ENCODE measurements at places on chromosomes 16 and 17.
A peak's percentile ranks its signal among the peaks of the same experiment; 100 is the strongest.

DNA sequence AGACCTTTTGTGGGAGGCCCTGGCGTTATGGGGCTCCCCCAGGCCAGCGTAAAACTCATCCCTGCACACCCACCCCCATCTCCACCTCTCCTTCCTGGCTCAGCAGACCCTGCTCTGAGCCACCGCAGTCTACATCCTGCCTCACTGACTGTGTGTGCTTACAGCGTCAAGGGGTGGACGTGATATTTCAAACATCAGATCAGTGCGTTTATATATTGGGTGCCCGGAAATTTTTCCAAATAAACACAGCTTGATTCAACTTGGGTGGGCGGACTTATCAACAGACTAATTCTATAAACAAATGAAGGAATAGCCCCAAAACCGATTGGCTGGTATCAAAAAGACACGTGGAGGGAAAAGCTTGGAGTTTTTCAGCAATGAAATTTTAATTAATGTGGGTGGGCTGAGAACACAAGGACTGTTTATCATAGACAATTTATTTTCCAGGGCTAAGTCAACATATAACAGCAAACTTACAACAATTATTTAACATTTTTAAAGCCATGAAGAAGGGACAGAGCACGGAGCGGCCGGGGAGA is at the start of gene FOXL1:
Gene FOXL1, plus strand, starts transcription at position 489 of the 539 bp plus-strand sequence. CDS start 175 bp downstream, outside the sequence.
- DNase-seq: no peak

DNA sequence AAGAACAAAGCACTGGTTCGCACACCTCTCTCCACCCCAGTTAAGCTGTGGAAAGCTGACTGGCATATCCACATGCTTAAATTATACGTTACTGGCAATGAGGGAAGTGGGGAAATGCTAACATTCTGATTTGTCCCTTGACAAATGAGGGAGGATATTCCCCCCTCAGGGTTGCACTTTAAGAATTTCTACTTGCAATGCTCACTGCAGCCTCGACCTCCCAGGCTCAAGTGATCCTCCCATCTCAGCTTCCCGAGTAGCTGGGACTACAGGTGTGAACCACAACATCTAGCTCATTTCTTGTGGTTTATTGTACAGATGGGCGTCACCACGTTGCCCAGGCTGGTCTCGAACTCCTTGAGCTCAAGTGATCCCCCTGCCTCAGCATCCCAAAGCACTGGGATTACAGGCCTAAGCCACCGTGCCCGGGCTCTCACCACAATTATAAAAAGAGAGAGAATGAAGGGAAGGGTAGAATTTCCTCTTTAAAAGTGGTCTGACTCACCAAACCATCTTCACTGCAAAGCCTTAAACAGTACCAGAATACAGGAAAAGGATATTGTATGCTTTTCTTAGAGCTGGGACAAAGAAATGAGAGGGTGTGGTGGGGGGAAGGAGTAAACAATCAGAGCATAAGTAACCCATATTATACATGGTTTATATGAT is 38.9 kb downstream of the KANSL1 start:
- no peak for DNase-seq

DNA sequence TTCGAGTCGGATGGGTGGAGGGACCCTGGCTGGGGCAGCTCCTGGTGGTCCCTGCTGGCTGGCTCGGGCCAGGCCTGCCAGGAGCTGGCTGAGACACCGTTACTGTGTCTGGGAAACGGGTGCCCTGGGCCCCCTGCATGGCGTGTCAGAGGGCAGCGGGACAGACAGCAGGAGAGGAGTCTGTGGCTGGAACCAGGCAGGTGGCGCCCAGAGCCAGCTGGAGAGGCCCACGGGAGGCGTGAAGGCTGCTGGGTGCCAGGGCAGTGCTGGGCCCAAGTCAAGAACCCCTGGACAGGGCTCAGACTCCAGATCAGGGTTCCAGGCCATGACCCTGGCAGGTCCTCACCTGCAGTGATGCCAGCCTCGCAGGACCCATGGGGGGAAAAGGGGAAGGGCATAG is 16.6 kb downstream of the SOX8 start:
- no peak for DNase-seq

- peak; percentile 59 for DNase-seq
These were observed 610 bp downstream of the C16orf74 start for GRCh38 chr16:85750146-85750826.

DNA sequence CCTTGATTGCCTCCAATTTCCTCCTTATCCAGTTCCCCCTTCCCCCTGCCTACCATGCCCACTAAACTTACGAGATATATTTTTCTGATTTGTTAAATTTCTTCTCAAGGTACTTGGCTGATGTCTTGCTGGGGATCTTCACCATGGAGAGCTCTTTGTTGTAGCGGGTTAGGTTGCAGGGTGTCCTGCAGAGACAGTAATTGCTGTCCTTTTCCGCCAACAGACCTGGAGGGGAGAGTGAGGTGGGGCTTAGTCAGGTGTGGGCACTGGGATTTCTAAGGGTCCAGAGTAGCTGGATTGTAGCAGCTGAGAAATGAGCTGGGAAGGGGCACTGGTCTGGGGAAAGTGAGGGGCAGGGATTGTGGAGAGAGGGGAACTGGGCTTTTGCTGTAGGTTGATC is 32.1 kb downstream of the SPACA3 start:
- no peak for DNase-seq

GRCh38 chr16:11036868-11037410 is 92.6 kb downstream of the CLEC16A start:
- no peak for DNase-seq

DNA sequence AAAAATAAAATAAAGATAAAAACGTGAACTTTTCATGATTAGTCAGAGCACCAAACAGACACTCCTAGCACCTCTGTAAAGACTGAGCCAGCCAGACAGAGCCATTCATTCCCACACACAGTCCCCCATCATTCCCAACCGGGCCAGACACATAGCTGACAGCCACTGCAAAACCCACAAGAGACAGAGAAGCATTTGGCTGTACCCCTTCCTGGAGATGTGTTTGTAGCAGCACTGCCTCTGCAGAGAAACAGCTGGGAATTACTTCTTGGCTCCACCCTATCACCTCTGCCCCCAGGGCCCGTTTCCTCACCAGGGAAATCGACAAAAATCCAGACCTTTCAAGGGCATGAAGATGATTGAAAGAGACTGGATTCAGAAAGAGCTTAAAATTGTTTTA is 46.4 kb downstream of the MYH11 start:
- no peak for DNase-seq

DNA sequence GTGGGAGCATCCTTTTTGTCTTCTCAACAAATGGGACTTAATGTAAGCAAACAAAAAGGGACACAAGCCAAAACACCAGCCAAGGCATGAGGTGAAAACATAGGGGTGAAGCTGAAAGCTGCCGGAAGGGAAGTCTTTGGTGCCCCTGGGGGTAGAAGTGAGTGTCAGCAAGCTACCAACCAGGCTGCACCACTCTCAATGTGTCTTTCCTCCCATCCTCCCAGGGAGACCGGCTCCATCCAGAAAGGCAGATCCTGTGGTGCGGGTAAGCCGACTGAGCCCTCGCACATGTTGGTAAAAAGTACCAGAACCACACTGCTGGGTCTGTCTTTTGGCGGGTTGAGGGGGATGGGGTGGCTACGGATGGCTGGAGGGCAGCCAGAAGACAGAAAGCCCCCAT is 52.0 kb upstream of the SREBF1 start:
- no peak for DNase-seq

DNA sequence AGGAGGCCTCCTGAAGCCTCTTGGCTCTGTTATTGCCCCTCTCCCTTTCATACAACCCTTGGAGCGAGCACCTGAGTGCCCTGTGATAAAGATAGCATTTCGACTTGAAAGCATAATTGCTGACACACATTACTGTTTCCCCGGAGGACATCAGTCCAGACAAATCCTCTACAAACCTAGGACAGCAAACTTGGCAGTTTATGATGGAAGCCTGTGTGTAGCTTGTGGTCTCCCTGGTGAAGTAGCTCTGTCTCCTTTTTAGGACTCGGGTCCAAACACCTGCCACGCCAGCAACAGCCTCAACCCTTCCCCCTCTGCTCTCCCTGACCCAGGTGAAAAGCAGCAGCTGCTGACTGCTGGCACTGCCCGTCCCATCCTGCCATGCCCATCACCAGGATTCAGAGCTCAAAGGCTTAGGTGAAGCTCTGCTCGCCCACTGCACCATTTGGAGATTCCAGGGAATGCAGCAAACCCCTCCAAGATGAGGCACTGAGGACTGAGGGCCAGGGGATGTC is 55.9 kb downstream of the IRX6 start:
- DNase-seq: no peak

GRCh38 chr17:17860766-17861107 is 24.0 kb upstream of the SREBF1 start:
- no peak for DNase-seq

DNA sequence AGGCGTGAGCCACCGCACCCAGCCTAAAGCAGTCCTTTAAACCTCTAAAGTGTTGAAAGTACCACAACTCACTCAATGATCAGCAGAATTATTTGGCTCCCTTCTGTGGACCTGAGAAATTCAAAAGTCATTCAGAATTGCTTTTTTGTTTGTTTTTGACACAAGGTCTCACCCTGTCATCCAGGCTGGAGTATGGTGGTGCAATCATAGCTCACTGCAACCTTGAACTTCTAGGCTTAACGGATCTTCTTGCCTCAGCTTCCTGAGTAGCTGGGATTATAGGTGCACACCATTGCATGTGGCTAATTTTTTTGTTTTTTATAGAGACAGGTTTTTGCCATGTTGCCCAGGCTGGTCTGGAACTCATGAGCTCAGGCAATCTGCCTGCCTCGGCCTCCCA is 44.3 kb downstream of the TRAF4 start:
- DNase-seq: no peak

DNA sequence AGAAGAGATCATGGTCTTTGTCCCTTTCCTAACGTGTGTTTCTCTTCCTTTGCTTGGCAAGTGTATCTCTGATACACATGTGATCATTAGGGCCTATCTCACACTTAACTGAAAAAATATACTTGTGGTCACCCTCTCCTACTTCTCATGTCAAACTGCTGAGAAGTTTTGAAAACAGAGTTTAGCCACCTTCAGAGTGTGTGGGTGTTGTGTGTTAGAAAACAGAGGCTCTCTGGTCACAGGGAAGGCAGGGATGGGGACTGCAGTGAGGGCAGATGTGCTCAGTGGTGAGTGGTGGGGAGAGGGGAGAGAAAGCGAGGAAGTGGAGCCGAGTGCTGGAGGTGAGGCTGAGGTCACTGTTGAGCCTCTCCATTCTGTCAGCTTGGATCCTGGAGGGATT is 29.4 kb downstream of the GRB7 start:
- no peak for DNase-seq

GRCh38 chr17:9890124-9890523 is 14.9 kb downstream of the RCVRN start:
- DNase-seq: no peak

DNA sequence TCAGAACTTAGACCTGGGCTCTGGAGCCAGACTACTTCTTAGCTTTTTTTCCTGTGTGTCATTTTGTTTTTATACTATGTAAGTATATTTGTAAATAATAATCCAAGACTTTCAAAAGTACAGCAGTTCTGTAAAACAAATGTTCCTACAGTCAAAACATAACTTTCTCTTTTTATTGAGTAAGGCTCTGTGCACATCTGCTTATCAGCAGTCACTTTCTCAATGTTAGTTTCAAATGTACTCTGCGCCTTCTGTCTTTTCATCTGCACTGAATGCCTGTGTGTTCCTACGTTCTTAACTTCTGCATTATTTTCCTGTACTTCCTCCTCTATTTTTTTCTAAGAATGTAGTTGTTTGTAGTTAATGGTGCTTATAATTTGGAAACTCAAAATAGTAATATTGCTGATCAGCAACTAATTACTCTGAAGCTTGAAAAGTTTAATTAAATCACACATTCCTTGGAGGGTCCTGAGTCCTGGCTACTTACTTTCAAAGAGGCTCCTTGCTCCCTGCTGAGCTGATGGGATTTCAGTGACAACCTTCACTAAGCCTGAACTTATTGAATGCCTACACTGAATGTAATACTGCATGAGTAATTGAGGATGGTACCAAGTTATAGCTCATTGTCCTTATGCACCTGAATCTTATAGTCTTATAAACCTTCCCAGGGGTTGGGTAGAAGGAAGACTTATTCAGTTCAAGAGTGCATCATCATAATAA is 329.9 kb downstream of the KCNJ2 start:
- DNase-seq: no peak

- peak; percentile 91 for DNase-seq
These were observed 50.9 kb downstream of the CDH11 start for GRCh38 chr16:65070831-65071432.

Data from urothelium cell line (cell line).